Activated CD4-positive, alpha-beta T cell treated with anti-CD3 and anti-CD28 coated beads, Interleukin-2, amount 50 U/mL, for 24 hours (primary cell): ENCODE measurements at places on chromosomes 2 and 18.

- no peak for DNase-seq
Measured at GRCh38 chr2:198242093-198242492, 437.7 kb downstream of the PLCL1 start.

DNA sequence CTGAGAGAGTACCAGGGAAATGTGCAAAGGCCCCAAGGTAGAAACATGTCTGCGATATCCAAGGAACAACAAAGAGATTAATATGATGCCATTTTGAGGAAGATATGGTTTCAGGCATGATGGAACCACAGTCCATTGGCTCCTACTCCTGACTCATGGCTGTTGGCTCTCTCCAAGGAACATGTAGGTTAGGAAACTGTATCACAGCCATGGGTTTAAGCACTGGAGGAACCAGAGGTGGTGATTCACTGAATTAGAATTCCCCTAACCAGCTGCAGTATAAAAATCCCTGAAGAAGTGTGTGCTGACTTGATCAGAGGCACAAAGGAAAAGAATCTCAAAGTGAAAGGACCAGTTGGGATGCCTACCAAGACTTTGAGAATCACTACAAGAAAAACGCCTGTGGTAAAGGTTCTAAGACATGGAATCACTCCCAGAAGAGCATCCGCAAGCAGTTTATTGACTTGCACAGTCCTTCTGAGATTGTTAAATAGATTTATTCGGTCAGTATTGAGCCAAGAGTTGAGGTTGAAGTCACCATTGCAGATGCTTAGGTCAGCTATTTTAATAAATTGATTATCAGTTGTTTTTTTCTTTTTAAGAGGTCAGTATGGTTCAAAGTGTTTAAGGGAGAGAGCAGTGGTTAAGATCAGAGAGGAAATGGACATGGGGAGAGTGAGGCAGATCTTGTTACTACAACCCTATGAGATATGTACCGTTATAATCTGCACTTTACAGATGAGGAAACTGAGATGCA is 110.7 kb upstream of the OTX1 start:
- DNase-seq = no peak

GRCh38 chr2:118255771-118256372 is 167.6 kb downstream of the INSIG2 start:
- DNase-seq = no peak

DNA sequence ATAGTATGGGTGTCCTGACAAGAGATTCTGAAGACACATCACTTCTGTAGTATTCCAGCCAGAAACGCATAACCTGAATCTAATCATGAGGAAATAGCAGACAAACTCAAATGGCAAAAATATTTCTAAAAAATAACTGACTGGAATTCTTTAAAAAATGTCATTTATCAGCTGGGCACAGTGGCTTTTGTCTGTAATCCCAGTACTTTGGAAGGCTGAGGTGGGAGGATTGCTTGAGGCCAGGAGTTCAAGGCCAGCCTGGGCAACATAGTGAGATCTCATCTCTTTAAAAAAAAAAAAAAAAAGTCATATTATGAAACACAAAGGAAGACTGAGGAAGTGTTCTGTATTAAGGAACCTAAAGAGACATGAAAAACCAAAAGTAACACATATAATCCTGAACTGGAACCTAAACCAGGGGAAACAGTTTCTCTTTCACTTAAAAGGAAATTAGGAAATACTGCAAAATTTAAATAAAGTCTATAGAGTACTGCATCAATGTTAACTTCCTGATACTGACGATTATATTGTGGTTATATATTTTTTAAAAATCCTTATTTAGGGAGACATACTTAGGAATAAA is 29.9 kb downstream of the SESTD1 start:
- no peak for DNase-seq

DNA sequence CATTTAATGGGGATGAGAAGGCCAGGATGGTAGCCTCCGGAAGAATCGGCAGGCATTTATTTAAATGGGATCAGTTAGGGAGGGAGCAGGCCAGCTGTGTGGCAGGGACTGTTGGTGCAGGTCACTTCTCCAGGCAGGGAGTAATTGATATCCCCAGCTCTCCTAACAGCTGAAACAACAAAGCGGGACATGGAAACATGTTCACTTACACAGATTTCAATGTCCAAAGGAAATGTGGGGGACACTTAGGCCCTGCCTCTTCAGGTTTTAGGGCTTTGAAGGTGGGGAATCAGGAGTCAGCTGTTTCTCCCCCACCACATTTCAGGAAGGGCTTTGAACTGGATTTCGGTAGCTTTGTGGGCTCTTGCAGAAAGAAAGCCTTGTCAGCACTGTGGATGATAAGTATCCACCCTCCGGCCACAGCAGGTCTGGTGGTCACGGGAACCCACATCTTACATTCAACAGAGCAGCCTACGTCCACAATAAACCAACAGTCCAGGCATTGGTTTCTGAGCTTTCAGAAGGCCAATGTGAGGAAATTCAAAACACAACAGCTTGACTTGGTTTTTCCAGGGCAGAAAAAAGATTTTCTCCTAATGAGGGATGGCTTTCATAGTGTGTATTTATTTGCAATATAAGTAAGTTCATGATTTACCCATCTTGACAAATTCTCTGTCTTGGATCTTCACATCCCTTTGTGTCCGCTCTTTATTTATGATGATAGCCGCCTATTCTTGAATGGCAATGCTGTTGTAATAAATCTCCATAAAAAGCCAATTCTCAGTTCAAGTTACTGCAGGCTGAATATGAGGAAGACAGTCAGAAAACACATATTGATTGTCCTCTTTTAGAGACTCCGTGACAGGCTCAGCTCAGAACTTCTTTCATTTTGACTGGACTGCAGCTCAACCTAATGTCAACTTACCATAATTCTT is 96.6 kb upstream of the NRP2 start:
- no peak for DNase-seq

DNA sequence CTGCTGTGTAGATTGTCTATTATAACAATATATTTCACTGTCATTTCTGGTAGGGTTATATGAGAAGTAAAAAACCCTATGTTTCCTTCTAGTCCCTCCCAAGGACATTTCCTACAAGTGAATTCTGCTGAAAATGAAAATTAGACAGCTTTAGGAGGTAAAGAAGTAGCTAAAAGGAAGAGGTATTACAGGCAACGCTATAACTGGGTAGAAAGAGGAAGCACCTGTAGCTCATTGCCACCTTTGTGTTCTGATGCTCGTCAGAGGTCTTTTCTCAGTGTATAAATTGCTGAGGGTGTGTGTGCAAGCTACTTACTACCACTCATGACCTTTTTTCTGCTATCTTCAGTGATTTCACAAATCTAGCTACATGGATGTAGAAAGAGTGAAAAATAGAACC is 1.4 kb downstream of the DNAJC10 start:
- no peak for DNase-seq

GRCh38 chr2:171512014-171512413 is 10.3 kb upstream of the CYBRD1 start:
- no peak for DNase-seq

DNA sequence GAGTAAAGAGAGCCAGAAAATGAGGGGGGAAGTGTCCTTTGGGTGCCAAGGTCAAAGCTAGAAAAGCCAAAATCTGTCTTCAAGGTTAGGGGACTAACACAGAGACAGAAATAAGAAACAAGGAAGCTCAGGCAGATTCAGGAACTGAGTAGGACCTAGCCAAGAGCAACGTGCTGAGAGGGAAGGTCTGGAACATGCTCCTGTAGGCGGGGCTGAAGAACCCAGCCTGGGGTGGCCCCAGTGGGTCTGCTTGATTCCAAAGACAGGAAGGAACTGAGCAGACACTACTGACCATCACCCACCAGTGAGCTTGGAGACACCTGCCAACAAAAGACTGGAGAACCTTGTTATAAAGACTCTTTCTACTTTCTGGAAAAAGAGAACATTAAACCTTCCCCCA is 105.1 kb downstream of the SP3 start:
- no peak for DNase-seq

GRCh38 chr18:56986829-56987228 is 160.1 kb upstream of the BOD1L2 start:
- no peak for DNase-seq

GRCh38 chr2:209390839-209391238 is 33.0 kb upstream of the MAP2 start:
- DNase-seq = no peak

- no peak for DNase-seq
Measured at GRCh38 chr2:32375228-32375892, 18.5 kb downstream of the BIRC6 start.

GRCh38 chr2:74714691-74715080 is 60.6 kb downstream of the SEMA4F start:
- no peak for DNase-seq

DNA sequence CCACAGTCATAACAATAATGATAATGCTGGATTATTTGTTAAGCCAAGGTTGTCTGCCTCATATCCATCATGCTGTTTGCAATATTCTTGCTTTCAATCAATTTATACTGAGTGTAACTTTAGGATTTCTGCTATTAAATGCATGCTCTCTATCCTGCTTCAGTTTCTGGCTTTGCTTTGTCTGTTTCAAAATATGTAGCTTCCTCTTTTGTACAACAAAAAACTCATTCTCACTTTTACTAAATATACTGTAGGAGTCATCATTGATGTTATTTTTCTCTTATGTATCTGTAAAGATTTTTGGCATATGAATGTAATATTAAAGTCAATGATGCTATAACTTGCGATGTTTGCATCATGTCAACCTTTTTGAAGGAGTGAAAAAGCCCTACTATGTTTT is 149.3 kb downstream of the GPD2 start:
- no peak for DNase-seq

- no peak for DNase-seq
Measured at GRCh38 chr2:60849187-60849586, 32.2 kb upstream of the REL start.

DNA sequence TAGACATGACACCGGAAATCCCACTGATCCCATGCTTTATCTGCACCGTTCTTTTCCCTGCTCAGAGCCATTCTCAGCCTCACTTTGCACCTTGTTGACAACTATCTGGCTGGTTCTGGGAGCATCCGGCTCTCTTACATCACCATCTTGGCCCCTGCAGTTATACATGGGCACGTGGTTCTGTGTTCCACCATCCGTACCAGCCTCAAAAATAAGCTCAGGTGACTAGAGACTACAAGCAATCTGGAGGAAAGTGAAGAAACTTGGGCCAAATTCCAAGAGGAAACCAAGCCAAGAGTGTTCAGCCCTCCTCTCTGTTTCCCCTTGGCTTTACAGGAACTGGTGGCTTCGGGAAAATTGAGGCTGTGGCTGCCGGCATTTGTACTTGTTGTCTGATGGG is 244.6 kb upstream of the ACVR2A start:
- no peak for DNase-seq

- no peak for DNase-seq
Measured at GRCh38 chr18:31426871-31427406, 20.6 kb upstream of the DSG3 start.

DNA sequence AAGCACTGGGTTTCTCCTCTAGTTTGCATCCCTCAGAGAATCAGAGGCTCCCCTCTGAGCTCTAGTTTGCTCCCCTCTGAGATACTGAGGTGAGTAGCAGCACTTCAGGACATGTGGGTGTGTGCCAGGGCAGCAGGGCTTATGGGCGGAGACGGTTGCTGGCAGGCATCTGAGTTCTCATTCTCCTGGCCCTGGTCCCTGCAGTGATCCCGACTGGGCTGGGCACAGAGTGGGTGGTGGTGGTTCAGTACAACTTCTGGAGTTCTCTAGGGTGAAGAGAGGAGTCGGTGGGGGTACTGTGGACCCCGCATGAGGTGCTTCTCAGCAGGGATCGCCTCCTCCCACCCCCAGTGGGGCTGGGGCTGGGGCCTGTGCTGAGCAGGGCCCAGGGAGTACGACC is 47.9 kb downstream of the BOLA3 start:
- no peak for DNase-seq

GRCh38 chr18:77262643-77263465 is 13.2 kb downstream of the GALR1 start:
- DNase-seq = no peak

GRCh38 chr18:39434223-39434920 is 1868.8 kb upstream of the CELF4 start:
- no peak for DNase-seq

DNA sequence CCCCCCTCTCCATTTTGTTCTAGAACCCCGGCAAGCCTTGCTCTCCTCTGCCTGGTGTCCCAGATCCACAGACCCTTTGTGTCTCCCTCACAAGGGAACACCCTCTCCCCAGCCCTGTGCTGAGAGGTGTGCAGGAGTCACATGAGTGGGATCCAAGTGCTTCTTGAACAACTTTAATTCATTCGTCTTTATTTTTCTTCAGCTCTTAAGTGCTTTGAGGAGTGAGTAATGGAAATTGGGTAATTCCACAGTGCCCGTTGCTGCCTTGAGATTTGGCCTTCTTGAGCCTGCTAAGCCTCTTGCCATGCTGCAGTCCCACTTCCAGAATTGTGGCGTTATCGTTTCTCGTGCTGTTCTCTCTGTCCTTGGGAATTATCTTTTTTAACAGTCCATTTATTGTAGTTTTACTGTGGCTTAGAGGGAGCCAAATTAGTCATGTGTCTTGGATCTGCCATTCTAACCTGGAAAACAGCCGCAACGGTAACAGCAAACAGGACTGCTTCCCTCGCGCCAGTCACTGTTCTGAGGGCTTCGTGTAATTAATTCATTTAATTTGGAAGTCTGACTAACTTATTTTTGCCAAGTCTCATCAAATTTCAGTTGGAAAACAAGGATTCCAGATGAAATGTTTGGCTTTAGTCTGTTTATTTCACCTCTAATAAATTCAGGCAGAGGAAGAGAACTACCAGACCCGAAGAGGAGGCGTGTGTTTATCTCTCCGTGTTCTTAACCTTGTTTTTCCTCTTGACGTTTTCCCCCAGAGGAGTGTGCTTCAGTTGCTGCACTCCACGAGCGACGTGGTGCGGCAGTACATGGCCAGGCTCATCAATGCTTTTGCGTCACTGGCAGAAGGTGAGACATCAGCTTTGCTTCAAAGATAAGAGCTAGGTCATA is 72.0 kb downstream of the ARMC9 start:
- DNase-seq = no peak

DNA sequence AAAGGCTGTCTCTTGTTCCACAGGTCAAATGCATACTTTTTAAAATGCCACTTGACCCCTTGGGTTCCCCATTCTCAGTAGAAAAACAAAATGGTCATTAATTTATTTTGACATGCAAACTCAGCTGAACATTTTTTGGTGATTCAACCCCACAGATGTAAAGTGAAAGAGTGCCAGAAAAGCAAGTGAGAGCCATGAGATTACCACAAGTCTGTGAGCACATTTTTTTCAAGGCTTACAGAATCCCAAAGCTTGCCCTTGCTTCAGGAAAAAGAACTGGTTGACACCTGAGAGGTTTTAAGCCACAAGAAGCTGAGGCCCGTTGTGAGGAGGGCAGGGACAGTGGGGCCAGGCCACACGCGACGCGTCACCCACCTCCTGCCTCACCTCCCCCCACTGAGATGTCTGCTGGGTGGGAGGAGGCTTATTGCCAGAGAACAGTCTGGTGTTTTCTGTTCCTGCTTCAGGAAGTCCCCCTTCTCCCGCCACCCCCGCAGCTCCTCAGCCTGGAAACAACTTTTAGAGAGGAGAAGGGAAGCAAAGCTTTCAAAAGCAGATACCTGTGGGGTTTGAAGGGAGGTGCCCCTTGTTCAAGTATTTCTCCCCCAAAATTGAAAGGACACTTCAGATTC is 70.4 kb upstream of the CYP1B1 start:
- DNase-seq = no peak

- no peak for DNase-seq
Measured at GRCh38 chr2:231299267-231299666, 96.2 kb upstream of the B3GNT7 start.

GRCh38 chr18:23756590-23757436 is 67.6 kb downstream of the LAMA3 start:
- DNase-seq = no peak

- DNase-seq = no peak
Measured at GRCh38 chr2:104856973-104857261, 3.0 kb downstream of the POU3F3 start.
